ENCODE measurements at places on chromosomes 13 and 19.

DNA sequence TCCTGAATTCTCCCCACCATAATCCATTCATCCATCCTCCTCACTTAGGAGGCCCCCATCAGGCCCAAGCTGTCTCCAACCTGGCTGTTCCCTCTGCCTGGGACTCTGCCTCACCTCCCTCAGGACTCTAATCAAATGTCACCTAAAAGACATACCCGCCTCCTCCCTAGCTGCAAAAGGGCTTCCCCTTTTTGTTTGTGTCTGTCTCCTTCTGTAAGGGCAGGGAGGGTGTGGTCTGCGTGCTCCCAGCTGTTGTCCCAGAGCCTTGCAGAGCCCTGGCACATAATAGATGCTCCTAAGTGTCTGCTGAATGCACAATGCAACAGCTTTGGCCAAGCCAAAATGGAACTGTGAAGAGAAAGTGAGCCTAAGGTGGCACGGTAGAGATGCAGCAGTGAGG lies 4.4 kb downstream of the TRIR start:
- DNase-seq, result no peak

DNA sequence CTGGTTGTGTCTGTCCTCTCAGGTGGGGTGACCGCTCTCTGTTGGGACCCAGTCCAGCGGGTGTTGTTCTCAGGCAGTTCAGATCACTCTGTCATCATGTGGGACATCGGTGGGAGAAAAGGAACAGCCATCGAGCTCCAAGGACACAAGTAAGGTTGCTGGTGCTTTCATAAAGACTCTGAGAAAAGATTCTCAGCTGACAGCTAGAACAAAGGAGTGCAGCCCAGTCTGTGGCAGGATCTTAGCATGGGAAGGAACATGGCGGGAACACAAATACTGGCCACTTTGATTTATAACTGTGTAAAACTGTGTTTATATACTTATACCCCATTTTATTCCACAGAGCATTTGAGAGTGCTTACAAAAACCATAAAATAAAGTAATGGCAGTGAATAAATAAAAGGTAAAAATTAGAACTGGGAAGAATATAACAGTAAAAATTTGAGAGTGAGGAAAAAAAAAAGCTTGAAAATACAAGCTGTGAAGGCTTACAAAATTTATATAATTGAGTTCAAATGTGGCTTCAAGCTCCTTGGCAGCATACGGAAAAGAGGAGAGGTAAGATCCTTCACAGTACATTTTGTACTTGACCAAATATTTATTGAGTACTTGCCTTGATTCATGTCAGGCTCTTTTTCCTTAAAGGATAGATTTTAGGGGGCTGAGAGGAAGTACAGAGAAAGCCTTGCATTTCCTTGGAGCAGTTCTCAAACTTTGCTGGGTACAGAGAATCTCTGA lies 64.8 kb downstream of the DHRS12 start:
- DNase-seq, result no peak

DNA sequence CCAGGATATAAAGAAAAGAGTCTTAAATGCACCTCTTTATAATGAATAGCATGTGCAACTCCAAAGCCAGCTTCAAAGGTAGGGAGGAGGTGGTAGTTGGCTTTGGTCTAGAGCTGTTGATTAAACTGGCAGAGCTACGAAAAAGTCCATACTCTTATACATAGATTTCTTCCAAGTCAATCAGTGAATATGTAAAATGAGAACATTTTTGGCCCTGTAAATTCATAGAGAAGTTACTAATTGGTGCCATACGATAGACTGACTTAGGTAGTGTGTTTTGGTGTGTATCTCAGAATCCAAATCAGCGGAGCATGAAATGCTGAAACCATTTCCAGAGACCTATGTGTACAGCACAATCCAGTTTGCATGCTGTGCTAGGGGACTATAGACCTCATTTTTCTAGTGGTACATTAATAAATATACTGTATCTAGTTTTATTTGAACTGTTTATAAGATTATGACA lies 17.1 kb upstream of the DPY19L3 start:
- no peak for DNase-seq

DNA sequence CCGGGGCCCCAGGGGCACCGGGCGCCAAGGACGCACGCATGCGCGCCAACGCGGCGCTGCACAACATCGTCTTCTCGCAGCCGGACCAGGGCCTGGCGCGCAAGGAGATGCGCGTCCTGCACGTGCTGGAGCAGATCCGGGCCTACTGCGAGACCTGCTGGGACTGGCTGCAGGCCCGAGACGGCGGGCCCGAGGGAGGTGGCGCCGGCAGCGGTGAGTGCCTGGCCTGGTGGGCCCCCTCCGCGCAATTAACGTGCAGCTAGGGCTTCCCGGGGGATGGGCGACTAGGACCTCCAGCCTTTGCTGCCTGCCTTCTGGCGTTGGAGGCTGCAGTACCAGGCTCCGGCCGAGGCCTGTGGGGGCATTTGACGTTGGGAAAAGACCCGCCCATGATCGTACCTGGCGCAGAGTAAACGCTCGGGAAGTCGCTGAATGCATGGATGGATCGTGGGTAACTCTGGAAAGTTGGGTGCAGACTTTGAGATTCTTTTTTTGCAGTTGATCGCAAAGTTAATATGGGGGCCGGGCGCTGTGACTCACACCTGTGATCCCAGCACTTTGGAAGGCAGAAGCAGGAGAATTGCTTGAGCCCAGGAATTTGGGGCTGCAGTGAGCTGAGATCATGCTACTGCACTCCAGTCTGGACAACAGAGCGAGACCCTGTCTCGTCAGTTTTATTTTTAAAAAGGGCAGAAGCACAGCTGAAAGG lies 7.3 kb downstream of the APC2 start:
- no peak for DNase-seq

- DNase-seq, result peak; percentile 48
These were observed 63.6 kb downstream of the ZNF429 start for GRCh38 chr19:21568816-21569493.

- no peak for DNase-seq
These were observed 730.4 kb downstream of the OLFM4 start for GRCh38 chr13:53759016-53759415.

DNA sequence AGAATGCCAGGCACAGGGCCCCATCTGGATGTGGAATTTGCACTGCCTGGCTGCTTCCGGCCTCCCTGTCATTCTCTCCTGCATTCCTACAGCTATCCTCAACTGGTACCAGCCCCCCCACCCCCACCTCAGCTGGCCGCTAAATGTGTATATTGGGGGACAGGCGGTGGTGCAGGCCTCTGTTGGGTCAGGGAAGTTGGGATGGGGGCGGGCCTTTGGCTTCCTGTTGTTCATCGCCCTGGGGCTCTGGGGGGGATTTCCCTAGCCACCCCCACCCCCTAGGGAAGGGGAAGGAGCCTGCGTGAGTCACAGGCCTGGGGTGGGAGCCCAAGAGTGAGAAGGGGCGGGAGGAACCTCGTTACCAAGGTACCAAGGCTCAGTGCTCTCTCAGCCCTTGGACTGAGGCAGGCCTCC lies 10.6 kb downstream of the POU2F2 start:
- peak; percentile 79 for DNase-seq

- DNase-seq, result no peak
These were observed 2.7 kb downstream of the NBEA start for GRCh38 chr13:34944751-34945150.

- no peak for DNase-seq
These were observed 217.2 kb upstream of the SLC10A2 start for GRCh38 chr13:103283451-103283820.
